NCI-H526 (cell line): ENCODE measurements at places on chromosomes 6 and 20.

GRCh38 chr20:34549291-34549928, 9.1 kb upstream of the MAP1LC3A start:
- no peak for DNase-seq

- no peak for DNase-seq
Observed at GRCh38 chr20:5626603-5627002, 123.6 kb upstream of the SHLD1 start.

GRCh38 chr6:167501831-167502385, 177.0 kb downstream of the TTLL2 start:
- peak; percentile 79 for DNase-seq

- no peak for DNase-seq
Observed at GRCh38 chr6:154403788-154404187, 47.2 kb upstream of the IPCEF1 start.

DNA sequence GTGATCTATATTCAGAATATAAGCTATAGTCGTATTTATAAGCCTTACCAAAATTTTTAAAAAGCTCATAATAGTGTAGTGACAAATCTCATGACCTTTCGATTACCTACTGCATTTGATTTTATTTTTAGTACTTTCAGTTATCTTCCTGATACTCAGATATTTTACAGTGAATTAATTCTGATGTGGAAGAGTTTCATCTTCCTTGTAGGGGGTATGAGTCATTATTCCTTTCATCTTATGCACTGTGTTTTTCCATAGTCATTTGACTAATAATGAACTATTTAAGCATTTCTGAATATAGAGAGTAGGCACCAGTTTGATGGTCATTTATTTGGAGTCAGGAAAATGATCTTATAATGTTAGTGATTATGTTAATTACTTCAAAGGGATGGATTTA, 36.4 kb downstream of the HDGFL1 start:
- DNase-seq, result no peak

DNA sequence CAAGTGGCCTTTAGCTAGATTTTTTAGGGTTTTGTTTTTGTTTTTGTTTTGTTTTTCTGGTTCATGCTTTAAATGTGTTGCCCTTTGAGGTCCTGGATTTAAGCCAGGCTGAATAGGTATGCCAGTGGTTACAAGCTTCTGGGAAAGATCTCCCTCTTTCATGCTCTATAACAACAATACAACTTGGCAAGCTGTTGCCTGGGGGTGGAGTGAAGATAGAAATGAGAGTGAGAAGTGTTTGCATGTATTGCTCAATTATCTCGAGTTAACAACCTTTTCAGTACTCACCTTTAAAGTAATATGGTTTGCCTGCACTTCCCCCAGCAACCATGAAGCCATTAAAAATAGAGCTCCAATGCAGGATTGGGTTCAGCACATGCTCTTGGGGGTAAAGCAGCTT, 19.2 kb upstream of the HAO1 start:
- DNase-seq, result no peak

DNA sequence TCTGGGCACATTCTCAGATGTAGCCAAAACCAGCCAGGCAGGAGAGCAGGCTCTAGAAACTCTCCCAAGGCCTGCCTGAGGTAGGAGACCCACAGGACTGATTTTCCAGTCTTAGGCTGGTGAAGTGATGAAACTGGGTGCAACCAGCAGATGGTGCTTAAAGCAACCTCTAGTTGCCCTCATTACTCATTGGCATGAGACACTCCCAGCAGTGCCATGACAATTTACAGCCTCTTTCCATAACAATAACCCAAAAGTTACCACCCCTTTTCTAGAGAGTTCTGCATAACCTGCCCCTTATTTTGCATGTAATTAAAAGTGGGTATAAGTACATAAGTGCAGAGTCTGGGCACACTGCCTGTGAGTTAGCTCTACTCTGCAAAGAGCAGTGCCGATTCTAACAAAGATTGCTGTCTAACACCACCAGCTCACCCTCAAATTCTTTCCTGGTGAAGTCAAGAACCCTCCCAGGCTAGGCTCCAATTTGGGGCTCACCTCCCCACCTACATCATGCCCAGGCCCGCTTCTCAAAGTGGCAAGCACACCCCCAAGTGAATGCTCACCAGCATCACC, 14.4 kb upstream of the GPR6 start:
- DNase-seq, result no peak

DNA sequence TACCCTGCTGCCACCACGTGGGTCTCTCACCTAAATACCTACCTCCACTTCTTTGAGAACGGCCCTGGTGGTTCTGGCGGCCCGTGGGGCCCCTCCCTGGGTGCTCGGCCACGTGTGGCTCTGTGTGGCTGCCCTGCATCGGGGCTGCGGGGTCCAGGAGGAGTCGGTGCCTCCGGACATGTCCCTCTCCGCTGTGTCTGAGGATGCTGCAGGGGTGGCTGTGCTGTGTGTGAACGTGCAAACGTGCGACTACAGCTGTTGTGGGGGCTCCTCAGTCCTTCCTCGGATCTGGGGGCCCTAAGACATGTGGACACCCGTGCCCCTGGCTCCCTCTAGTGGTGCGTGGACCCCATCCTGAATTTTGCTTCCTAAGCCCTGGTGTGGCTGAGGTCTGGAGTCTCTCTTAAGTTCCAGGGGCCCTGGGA, 691.8 kb downstream of the QKI start:
- DNase-seq, result no peak
